ENCODE measurements at places on chromosomes 6 and 20.

DNA sequence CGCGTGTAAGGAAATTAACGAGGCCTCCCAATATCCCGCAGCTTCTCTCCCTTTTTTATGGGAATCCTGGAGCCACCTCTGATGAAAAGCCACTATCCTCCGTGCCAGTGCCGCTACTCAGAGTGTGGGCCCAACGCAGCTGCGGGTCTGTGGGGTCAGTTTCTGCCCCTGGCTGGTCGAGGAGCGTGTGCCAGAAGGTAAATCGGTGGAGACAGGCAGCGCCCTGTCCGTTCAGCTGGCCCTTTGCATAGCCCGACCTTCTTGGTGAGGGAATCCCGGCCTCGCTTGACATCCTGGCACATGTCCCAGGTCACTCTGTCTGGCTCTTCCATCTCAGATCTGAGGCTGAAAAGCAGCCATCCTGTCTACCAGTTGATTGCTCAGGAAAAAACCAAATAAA, 4.6 kb downstream of the THBS2 start:
- no peak for DNase-seq

DNA sequence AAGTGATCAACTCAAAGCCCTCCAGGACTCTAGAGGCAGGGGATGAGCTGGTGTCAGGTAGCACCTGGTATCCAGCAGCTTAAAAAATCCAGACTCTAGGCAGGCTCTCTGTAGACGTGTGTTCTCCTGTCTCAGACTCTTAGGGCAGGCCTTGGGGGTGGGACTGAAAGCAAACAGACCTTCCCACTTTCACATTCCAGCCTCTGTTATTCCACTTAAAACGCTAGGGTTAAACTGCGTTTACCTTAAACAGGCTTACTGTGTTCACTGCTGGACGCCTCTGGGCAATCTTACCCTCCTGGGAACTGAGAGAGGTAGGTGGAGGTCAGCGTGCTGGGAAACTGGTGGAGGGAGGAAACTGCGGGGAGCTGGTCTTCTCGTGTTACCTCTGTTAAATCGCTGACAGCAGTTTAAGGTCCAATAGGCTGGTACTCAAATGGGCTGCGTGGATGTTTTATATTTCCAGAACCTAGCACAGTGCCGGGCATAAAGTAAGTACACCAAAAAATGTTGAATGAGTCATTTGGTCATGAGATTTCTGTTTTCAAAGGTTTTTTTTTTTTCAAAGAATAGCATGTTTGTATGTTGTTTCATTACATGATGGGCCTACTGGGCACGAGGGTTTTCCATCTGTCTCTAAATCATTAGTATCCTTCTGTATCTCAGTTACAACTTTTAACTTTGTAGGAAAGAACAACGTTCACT, at the start of gene GCNT2:
Gene GCNT2, plus strand, starts transcription at position 248 of the 705 bp plus-strand sequence. CDS start 7,561 bp downstream, outside the sequence.
- DNase-seq, result no peak

DNA sequence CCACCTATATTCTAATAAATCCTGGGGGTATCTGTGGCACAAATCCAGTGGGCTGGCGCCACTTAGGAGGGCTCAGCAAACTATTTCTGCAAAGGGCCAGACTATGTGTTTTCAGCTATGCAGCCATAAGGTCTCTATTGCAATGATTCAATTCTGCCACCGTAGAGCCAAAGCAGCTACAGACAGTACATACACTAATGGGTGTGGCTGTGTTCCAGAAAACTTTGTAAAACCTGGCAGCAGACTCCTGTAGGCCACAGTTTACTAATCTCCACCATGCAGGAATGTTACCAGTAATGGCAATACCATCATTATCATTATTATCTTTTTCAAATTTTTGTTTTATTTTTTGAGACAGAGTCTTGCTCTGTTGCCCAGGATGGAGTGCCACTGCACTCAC, 65.7 kb downstream of the SULF2 start:
- DNase-seq, result no peak

DNA sequence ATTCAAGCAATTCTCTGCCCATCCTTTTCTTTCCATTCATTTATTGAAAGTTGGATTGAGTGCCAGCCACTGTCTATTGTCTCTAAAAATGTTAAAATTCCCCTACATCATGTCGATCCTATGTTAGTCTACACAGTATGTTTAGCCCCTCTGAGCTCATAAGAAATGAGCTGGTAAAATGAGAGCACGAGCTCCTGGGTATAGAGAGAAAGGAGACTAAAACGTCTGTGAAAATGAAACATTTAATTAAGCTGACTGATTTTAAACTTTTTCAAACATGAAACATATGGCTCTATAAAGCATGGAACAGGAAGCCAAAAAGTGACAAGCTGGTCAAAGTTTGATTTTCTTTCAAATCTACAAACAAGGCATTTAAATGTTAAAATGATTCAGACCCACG, 104.0 kb upstream of the ASF1A start:
- DNase-seq, result no peak

DNA sequence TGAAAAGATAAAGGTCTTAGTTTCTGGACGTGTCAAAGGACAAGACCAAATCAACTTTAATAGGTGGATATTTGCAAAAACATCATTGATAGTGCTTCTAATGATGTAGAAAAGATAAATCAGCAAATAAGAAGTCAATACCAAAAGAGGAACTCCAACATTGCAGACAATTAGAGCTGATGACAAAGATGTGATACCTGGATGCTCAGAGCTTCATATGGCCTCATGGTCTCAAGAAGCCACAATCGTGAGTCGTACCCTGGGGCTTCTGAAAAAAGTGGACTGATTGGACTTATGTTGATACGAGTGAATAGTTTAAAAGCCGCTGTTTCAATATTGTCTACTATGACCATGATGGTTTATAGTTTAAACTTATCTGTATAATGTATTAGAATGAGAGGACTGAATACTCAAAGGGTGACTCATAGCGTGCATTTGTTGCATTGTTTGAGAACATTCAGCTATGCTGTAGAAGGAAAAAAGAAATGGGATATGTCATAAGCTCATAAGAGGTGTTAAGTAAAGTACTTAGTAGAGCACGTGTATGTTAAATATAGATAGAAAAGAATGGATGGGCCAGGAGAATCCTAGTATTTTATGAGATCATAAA, 54.6 kb upstream of the RIPOR2 start:
- DNase-seq, result no peak

DNA sequence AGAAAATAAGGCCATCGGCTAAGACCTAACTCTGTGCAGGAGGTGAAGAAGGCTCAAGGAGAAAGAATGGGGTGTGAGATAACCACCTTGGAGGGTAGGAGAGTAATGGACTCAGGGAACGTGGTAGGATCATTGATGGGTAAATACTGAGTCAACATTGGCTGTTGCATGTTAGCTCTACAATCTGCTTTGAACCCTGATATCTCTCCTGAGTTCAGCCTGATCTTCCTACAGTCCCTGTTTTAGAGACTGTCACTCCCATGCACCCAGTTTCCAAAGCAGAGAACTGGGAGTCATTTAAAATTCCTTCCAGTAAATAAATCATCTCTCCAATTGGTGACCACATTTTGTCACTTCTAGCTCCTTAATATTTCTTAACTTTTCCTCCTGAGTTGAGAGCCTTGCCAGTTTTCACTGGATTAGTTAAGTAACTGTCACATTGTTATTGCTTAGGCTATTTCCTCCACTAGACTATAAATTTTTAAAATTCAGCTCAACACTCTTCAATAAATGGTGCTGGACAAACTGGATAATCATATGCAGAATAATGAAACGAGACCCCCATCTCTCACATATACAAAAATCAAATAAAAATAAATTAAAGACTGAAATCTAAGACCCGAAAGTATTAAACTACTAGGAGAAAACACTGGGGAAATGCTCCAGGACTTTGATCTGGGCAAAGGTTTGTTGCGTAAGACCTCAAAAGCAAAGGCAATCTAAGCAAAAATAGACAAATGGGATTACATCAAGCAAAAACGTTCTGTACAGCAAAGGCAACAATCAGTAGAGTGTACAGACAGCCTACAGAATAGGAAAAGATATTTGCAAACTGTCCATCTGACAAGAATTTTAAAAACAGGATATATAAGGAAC, 138.9 kb upstream of the TMEM170B start:
- DNase-seq, result no peak

DNA sequence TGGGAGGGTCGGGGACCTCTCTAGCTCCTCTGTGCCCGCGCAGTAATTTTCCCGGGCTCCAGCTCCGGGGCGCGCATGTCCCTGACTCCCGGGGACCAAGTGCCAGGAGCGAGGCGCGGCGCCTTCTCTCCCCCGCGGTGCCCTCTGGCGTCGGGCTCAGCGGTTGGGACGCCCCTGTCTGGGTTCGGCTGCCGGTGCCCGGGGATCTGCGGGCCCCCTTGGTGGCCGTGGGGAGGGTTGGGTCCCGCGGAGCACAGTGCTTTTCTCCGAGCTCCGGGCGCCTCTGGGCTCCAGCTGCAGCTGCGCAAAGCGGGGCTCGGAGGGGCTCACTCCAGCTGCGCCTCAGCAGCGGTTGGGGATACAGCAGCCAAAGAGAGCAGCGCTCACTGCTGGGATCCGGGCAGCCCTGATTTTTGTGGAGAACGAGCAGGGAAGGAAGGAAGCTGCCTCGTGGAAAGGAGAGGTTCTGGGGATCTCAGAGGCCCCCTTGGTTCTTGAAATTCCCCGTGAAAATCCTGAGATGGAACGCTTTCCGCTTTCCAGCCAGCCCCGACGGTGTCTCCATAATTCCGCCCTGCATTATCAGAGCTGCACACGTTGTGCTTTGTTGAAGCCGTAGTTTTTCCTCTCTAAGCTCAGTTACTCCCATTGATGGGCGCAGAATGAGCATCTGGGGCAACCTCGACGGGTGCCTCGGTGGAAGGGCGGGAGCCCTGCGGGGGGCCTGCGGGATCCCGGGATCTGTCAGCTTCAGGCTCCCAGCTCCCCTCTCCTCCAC, 861 bp downstream of the PPP1R14C start:
- DNase-seq, result no peak

DNA sequence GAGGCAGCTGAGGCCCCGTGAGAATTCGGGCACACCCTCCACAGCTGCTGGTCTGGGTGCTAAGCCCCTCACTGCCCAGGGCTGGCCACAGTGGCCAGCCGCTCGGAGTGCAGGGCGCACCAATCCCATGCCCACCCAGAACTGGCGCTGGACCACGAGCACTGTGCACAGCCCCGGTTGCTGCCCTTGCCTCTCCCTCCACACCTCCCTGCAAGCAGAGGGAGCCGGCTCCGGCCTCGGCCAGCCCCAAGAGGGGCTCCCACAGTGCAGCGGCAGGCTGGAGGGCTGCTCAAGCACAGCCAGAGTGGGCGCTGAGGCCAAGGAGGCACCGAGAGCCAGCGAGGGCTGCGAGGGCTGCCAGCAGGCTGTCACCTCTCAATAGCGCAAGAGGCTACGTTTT, 35.0 kb downstream of the CGA start:
- DNase-seq, result no peak

GRCh38 chr6:138806889-138807288, 11.0 kb downstream of the ECT2L start:
- no peak for DNase-seq

GRCh38 chr6:35370785-35371493, 28.6 kb downstream of the PPARD start:
- no peak for DNase-seq

GRCh38 chr6:144364208-144364720, 79.1 kb downstream of the UTRN start:
- DNase-seq, result no peak

DNA sequence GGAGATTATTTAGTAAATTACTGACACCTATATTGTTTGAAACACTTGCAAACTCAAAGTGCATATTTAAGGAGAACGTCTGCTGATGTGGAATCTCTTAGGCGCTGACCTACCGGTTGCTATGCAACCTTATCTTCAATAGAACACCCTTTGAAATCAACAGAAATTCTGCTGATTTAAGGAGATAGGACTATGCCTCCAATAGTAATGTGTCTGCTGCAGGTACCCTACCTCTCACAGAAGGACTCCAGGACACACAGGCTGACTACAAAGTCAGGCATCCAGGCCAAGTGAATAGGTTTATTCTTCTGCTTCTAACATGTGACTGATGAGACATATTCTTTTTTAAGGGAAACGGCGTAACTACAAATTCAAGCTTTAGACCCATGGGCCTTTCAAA, 311.7 kb downstream of the CBLN4 start:
- no peak for DNase-seq

GRCh38 chr6:44674226-44675155, 287.0 kb downstream of the CDC5L start:
- no peak for DNase-seq

DNA sequence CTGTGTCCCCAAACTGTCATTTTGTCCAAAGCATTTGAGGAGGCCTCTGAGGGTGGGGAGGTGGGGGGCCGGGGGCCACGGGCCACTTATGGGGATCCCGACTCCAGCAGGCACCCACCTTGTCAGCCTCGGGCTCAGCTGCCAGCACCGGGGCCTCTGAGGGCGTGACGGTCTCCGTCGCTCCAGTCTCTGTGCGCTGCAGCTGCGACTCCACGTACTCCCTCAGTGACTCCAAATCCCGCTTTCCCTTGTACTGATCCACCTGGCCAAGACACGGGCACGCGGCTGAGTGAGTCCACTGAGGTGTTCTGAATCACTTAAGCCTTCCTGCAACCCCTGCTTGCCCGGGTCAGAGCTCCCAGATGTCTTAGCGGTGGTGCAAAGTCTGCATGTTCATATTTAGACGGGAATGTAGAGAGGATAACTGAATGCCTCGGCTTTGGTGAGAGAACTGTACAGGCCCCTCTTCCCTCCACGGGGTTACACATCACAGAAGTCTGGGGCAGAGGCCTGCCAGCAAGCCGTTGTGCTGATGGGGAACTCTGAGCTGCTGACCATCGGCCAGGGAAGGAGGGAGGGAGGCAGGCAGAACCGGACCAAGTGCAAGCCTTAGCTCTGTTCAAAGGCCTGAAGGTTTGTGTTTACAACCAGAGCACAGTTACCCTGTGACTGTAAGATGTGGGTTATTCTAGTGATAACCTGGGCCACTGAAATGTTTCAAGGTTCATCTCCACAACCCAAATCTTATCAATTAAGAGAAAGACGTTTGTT, 21.8 kb downstream of the TXNDC5 start:
- DNase-seq, result no peak

DNA sequence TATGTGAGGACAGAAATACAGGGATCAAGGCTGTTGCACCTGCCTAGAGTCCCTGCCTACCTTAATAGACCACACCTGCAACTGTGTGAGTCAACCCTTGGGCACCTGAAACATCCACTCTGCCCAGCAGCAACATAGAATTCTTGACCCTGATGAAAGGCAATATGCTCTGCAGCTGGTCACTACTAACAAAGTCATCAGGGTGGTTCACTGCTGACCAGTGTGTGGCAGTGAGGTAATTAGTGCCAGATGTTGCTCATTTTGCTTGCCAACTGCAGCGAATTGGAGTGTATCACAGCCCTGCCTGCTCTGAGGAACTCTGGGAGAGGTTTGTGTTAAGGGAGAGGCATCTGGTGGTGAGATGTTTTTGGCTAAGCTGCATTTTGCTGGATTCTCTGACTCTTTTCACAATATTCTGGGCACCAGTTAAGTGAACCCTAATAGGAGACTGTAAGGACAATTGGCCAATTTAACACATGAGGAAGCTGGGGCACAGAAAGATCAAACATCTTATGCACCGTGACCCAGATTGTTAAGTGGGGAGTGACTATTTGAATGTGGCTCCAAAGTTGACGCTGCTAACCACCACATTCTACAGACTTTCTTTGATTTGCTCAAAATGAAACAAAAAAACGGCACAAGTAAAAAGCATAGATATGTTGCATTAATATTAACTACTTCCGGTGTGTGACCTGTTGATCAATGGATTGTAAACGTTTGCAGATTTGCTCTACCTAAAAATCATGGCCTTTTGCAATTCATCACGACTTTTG, 61.9 kb upstream of the OPRM1 start:
- no peak for DNase-seq

GRCh38 chr6:13415283-13415682, 72.1 kb downstream of the GFOD1 start:
- no peak for DNase-seq

GRCh38 chr20:3933218-3933617, 44.0 kb downstream of the PANK2 start:
- no peak for DNase-seq

GRCh38 chr20:47319517-47320252, 36.8 kb downstream of the ZMYND8 start:
- DNase-seq, result peak; percentile 52
